Lung (tissue), 17 donors: ENCODE measurements at places on chromosomes 1 and 21. TPM values are rescaled to one million over a fixed set of nuclear protein-coding genes. Genes with fewer than 3 reads are reported as not detected.

GRCh38 chr1:207063014-207063413 lies 9.9 kb downstream of the PFKFB2 start:
- DNase-seq = no peak

- DNase-seq = no peak
Observed at GRCh38 chr21:42466700-42467099, 29.3 kb downstream of the RSPH1 start.

GRCh38 chr1:246631426-246631825 lies 65.2 kb downstream of the CNST start:
- DNase-seq = no peak

- no peak for DNase-seq
Observed at GRCh38 chr1:180239145-180240096, 9.4 kb downstream of the LHX4 start.

Gene DCAF6
- 35.7 TPM for total RNA-seq
